Right kidney (tissue), 9 donors: ENCODE measurements at places on chromosomes 16 and 17.

GRCh38 chr17:38498353-38498752 lies 70.1 kb downstream of the ARHGAP23 start:
- DNase-seq: no peak

GRCh38 chr16:75983296-75983695 lies 257.0 kb upstream of the CPHXL start:
- no peak for DNase-seq

GRCh38 chr17:82831818-82832200 lies 8.0 kb downstream of the ZNF750 start:
- DNase-seq: no peak

DNA sequence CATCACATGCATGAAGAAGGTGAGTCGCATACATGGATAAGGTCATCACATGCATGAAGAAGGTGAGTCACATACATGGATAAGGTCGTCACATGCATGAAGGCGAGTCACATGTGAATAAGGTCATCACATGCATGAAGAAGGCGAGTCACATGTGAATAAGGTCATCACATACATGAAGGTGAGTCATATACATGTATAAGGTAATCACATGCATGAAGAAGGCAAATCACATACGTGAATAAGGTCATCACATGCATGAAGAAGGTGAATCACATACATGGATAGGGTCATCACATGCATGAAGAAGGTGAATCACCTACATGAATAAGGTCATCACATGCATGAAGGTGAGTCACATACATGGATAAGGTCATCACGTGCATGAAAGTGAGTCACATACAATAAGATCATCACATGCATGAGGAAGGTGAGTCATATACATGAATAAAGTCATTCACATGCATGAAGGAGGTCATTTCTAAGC lies 105.1 kb upstream of the SDK2 start:
- DNase-seq: no peak

DNA sequence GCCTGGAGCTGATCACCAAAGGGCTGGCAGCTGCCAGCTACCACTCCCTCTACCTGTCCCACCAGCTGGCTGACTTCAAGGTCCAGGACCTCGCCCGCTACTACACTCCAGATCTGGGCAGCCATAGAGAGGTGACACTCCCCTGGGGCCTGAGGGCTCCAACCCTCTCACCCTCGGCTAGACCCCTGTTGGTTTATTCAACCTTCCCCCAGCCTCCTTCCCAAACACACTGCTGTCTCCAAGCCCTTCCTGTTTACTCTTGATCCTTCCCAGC lies 18.0 kb downstream of the ALOX12B start:
- no peak for DNase-seq

DNA sequence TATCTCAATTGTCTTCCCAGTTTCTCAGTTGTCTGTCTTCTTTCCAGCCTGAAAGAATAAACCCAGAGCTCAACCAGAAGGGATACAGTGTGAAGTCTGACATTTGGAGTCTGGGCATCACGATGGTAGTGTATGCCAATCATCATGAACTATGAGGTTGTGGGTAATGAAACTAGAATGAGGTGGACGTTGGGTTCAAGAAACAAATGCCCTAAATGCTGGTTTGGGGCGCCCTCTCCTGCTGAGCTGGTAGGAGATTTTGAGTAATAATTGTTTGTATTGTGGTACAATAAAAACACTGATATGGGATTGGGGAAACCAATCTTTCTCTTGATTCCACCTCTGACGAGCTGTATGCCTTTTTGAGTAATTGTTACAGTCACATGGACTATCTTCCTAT lies 110.4 kb downstream of the MAP2K6 start:
- DNase-seq: no peak

DNA sequence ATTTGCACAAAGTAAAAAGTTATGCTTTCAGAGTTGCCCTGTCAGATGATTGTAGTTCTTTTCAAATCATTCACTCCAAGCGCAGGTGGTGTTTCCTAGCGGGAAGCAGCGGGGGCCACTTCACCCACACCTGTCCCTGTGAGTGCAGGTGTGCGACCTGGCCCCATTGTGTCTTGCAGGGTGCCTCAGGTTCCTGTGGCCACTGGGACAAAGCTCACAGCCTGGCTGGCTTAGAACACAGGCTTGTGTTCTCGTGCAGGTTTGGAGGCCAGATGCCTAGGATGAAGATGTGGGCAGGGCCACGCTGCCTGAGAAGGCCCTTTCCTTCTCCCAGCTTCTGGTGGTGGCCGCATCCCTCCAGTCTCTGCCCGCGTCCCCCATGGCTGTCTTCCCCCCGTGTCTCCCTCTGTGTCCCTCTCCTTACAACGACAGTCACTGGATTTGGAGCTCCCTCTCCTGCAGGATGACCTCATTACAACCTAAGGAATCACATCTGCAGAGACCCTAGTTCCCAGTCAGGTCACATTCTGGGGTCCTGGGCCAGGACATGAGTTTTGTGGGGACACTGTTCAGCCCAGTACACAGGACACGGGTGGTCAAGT lies 90.5 kb downstream of the NPIPB11 start:
- no peak for DNase-seq

DNA sequence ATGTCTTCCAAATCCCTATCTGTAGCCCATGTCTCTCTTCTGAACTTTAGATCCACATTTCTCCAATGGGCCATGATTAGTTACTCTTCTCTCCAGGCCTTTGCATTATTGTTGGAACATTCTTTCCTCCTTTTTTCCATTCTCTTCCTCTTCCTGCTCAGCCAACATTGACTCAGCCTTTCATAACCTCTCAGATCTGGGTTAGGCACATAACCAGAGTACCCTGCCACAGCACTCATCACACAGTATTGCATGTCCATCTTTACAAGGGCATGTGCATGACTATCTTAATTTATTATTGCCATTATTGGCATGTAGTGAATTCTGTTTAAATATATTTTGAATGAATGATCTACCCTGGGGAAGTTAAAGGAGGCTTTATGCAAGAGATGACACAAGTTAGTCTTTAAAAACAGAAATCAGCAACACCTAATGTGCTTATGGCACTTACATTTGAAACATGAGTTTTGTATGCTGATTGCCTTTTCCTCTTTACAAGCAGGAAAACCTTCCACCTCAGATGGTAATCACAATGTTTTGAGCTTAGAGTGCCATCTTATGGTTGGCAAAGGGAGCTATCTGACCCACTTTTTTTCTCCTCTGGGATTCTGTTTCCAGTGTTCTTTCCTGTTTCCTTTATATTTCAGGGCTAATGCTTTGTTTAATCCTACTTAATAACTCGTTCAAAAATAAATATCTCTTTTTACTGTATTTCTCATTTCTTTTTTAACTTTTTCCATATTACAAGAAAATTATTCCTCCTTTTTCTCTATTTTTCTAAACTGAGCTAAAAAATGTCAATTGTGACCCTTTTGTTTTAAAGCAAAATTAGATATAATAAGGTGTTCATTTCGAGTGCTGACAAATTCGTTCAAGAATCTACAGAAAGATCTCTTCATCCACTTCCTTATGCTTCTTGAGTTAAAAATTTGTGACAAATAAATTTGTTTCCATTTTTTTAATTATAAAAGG lies 151.0 kb upstream of the RBL2 start:
- no peak for DNase-seq

GRCh38 chr17:28413804-28414203 lies 7.8 kb upstream of the SLC46A1 start:
- DNase-seq: no peak

DNA sequence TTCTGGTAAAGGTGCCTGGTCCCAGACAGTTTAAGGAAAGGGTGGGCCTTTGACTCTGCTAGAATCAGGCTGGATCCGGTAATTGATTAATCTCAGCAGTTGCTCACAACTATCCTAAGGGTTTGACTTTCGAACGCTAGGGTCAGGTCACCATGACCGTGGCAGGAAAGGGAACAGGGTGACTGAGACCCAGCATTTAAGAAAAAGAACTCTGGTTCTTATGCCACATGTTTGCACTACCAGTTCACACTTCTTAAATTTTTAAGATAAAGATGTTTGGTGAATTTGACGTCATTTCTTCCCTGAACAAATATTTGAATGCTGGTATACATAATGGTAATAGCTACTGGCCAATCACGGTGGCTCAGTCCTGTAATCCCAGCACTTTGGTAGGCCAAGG lies 52.2 kb downstream of the TEX14 start:
- no peak for DNase-seq

- DNase-seq: no peak
Observed at GRCh38 chr17:79982986-79983385, 52.7 kb downstream of the TBC1D16 start.

DNA sequence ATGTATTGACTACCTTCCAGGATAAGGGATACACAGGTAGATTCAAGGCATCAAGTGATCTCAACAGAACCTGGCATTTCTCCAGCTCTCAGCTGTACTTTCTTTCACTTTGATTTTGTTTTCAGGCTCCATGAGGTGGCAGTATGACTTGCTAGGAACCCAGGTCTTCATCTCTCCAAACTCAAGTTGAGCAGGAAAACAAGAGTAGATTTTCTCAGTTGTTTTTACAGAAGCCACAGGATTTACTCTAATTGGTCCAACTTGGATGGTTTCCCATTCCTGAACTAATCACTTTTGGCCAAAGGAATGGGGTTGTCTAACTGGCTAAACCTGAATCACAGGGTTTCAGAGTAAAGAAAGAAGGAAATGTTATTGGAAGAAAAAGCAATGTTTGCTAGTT lies 146.6 kb downstream of the TRIM37 start:
- DNase-seq: no peak

DNA sequence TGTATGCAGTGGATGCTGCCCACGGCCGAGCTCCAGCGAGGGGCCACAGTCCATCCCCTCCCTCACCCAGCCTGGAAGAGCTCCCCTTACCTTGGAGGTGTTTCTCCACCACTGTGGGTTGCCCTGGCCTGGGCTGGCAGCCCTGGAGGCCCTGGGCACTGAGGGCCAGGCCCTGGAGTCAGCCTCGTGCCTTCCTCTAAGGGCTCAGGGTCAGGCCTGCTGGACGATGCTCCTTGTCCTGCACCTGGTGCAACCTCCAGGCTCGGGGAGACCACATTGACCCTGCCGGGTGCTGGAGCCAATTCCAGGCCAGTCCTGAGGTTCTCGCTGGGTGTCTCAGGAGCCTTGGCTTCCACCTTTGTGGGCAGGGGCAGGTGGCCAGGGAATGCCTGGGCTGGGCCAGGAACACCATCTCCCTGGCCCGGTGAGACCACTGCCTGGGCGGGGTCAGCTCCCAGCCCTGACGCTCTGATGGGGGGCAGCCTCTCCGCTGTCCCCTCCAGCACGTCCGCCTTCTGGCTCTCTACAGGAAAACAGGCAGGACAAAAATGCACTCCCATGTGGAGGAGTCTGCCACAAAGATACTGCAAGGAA lies 10.4 kb downstream of the MYLK3 start:
- no peak for DNase-seq

- peak; percentile 51 for DNase-seq
Observed at GRCh38 chr16:1770328-1771187, 785 bp downstream of the NME3 start.

DNA sequence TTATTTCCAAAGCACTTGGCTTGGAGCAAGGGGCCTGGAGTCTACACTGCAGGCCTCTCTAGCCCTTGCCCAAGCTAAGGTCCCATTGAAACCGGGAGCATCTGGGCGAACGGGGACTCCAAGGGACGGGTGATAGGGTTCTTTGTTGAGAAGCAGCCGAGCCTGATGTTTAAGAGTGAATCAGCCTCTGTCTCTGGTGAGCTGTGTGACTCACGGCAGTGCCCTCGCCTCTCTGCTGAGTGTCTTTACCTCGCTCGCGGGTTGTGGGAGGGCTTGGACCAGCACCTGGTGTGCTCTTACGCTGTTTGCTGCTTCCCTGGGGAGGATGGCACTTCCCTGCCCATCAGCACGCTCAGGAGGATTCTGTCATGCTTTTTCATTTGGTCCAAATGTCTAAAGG lies 1.3 kb downstream of the HGS start:
- no peak for DNase-seq

DNA sequence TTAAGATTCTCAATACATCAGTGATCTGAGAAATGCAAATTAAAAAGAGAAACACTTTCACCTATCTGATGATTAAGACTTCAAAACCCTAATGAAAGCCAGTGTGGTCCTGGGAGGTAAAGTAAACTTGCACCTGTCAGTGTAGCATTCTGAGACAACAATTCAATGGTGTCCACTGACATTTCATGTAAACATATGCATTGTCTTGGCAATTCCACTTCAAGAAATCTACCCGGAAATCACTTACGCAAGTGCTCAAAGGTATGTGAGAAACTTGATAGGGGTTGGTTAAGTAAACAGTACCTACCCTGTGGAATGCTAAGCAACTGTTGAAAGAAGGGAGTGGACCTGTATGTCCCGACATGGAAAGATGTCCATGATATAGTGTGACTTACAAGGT lies 2.1 kb downstream of the ST6GALNAC1 start:
- no peak for DNase-seq

DNA sequence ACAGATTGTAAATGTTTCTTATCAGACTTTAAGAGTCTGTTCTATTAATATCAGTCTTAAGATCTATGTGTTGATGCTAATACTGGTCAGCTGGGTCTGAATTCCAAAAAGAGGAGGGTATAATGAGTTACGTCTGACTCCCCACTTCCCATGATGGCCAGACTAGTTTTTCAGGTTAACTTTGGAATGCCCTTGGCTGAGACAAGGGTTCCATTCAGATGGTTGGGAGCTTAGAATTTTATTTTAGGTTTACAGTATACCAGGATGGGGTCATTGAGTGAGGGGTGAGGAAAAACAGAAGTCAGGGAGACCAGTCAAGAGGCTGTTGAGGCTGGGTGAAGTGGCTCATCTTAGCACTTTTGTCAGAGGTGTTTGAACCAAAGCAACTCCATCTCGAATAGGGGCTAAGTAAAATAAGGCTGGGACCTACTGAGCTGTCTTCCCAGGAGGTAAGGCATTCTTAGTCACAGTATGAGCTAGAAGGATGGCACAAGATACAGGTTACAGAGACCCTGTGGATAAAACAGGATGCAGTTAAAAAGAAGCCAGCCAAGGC lies 2.9 kb upstream of the TMEM231 start:
- DNase-seq: no peak
